Anterior cingulate cortex (tissue), 58 donors: ENCODE measurements at places on chromosomes 7 and 10.

- no peak for DNase-seq
These were observed 59.4 kb downstream of the WDR37 start for GRCh38 chr10:1115607-1115955.

DNA sequence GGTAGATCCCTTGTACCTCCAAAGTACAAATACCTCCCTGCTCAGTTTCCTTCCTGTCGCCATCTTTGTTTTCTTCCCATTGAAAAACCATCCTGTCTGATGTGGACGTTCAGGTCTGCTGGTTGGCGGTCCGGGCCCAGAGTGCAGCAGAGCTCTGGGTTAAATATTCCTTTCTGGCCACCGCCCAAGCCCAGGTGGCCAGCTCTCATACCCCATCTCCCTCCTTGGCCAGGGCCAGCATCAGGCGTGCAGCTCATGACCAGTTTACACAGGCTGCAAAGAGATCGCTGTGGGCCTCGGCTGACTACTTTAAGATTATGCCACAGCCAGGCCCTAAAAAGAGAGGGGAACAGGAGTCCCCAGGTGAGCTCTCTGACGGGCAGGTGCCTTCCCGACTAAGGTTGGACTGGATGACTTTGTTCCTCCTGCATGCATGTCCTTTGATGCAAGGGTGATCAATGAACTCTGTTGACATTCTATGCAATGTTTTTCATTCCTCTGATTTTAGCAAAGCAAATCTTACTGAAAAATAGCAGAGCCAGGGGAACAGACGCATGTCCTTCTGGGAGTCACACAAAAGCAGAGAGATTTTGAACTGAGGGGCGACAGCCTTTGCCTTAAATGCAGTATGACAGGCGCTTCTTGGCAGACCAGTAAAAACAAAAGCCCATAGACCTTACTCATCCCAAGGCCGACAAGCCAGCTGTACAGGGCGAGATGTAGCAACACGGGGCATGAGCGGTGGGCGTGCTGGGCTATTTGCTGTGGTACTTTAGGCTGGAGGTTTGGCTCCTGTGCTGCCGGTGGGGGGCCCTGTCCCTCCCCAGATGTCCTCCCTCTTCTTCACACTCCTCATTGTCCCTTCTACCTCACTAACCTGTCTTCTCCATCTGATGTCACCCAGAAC is 33.3 kb upstream of the SH2B2 start:
- no peak for DNase-seq

DNA sequence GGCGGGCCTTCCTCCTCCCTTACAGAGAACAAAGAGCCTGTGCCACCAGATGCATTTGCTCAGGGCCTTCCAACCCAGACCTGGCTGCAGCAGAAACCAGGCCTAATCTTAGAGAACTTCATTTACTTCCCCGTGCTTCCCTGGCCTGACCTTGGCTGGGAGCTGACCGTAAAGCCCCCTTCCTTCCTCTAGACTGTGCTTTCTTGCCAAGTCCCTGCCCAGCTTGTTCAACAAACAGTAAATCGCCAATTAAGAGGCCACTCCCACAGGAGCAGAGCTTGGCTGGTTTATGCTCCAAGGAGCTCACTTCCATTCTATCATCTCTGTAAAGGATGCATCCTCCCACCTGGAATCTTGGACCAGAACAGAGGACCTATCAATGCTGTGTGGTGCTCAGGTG is 110.9 kb downstream of the COL13A1 start:
- DNase-seq, result no peak

DNA sequence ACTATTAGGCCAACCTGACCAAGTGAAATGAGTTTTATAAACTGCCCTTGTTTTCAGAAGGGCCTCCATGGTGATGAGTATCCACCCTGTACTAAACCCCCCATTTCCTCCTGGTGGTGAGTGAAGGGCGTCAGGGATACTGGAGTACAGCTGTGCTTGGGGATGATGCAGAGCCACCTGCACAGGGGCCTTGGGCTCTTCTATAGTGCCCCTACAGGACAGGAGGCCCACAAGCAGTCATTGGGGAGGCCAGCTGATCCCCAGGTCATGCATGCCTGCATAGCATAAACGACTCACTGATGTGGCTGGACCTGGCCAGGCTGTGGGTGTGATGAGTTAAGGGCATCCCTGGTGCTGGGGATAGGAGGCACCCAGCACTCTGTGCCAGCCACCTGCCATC is 114.1 kb upstream of the CELF2 start:
- DNase-seq, result no peak

GRCh38 chr7:70457482-70457881 is 674.5 kb upstream of the GALNT17 start:
- DNase-seq, result no peak

DNA sequence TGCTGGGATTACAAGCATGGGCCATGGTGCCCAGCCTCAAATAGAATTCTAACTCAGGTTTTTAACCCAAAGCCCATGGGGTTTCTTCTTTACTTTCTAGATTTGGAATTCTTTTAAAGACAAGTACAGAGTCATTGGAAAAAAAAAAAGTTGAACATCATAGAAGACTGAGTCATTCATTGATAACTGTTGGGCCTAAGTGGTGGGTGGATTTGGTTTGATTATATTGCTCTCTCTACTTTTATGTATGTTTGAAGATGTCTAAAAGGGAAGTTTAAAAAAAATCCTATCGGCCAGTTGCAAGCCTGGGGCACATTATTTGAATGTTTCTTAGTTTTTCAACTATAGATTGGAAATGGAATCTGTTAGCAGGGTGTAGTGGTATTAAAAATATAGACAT is 49.7 kb downstream of the INPP5F start:
- DNase-seq, result no peak

DNA sequence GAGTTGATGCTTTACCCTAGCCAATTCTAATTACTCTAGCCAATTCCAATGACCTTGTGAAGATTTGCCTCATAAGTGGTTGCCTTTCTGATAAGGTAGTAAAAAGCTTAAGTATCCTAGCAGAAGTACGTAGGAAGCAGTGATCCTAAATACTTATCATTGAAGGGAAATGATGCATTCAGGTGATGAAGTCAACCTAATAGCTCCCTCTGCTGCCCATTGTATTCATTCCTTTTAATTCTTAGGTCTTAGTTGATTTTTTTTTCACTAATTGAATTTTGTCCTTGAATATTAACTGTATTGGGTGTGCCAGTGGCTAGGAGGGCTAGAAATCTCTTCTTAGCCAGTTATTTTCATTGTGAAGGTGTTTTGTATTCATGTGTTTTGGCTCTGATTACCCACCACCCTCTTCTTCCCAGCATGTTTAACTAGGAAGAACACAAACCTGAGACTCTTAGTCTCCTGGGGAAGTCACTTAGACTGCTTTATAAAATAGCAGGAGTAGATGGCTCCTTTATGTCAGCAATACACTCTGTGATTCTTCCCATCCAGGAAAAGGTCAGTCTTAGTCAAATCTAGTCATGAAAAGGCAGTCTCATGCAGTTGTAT is 46.3 kb downstream of the PLEKHA8 start:
- DNase-seq, result no peak

- DNase-seq, result no peak
These were observed 5.8 kb upstream of the RBM20 start for GRCh38 chr10:110638319-110638718.

DNA sequence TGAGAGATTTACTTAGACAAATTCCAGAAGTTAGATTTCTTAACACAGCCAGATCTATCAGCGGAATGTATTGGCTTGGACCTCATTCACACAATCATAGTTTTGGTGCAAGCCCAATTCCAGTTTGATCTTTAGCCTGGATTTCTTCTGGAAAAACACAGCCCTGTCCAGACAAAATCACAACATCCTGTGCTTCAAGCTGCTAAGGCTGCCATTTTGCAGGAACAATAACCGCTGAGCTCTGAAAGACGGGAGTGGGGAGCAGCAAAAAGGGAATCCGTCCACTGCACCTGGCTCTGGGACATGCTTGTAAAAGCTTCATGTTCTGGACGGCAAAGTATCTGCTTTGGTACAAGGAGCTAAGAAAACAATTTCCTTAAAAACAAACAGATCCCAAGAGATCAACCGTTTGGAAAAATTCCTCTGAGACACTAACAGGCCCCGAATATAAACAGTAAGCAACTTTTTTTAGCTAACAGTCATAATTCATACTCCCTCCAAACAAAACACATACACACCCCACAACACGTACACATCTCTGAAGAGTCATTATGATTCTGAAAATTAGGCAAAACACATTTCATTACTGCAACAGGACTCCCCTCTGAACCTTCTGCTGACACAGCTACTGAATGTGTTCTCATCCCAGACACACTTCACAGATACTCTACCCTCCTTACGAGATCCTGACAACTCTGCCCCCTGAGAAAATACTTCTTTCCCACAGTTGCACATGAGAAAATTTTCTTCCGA is 32.4 kb downstream of the ITIH5 start:
- DNase-seq, result no peak

DNA sequence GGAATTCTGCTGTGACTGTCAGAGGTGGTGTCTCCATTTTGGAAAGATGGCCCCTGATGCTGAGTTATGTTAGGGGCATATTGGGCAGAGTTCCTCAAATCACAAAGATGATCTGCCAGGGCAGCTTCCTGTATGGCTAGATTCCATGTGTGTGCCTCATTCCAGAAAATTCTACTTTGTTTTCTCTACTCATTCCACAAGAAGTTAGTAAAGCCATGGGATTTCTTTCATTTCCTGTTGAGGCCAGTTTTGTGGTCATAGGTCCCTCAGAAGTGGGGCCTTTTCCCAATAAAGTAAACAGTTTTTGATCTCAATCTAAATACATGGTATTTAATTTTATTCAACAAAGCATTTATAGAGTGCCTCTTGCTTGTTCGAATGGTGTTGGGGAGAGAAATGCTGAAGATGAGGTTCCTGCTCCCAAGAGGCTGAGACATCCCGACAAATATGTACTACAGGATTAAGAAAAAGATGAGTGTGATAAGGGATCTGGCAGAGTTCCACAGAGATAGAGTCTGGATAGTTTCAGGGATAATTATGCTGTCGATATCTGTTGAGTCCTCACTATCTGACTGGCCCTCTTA is 33.0 kb downstream of the MINDY4 start:
- no peak for DNase-seq

DNA sequence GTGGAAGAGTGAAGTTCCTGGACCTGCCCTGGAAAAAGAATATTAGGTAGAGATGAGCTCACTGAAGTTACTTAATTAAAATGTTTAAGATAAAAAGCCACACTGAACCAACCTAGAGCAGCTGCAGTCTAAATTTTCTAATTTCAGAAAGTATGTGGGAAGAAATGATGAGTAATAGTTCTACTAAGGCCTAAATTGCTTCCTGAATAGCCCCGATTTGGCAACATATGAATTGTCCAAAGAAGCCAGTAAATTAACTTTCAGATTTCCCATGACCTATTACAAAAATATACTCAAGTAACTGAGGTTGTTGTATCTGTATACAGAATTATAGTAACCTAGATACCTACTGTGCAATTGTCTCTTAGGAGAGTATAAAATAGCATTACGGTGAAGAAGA is 312.6 kb downstream of the IPMK start:
- no peak for DNase-seq

DNA sequence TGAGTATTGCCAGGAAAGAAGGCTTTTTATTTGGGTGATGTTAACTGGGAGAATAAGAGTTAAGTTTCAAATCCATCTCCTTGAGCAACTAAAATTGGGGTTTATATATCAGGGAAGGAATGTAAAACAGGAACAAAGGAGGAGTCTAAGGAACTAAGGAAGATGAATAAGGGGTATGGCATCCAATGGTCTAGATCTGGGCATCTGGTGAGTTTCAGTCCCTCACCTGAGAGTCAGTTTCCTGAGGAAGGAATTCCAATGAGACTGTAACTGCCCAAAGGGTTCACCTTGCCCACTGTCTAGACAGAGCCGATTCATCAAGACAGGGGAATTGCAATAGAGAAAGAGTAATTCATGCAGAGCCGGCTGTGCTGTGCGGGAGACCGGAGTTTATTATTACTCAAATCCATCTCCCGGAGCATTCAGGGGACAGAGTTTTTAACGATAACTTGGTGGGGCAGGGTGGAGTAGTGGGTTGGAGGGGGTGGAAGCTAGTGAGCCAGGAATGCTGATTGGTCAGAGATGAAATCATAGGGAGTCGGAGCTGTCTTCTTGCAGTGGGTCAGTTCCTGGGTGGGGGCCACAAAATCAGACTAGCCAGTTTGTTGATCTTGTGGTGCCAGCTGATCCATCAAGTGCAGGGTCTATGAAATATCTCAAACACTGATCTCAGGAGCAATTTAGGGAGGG is 188.3 kb upstream of the STK17A start:
- DNase-seq, result no peak

GRCh38 chr10:373526-374309 is 238.5 kb downstream of the ZMYND11 start:
- no peak for DNase-seq

DNA sequence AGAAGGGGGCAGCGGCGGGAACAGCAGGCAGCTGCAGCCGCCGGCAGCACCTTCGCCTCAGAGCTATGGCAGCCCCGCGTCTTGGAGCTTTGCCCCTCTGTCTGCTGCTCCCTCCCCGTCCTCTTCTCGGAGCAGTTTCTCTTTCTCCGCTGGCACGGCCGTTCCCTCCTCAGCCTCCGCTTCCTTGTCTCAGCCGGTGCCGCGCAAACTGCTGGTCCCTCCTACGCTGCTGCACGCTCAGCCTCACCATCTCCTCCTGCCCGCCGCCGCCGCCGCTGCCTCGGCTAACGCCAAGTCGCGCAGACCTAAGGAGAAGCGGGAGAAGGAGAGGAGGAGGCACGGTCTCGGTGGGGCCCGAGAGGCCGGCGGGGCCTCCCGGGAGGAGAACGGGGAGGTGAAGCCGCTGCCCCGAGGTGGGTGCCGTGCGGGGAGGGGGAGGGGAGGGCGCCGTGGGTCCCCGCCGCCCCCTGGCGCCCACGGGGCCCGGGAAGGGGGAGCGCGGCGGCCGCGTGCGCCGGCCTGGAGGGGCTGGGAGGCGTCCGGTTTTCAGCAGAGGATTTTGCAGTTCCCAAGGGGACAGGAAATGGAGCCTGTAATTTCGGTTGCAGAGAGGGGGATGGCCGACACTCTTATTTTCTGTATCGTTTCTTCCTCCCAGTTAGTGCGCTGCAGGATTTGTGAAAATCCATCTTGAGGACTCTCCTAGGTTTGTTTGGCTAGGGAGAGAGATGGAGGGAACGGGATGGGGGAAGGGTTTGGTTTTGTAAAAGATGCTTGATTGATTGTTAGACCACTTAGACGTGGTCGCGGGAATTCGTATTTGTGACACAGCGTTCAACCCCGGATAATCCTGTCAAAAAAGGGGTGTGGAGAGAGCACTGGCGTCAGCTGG is 630 bp downstream of the RSBN1L start:
- DNase-seq, result peak; percentile 80

DNA sequence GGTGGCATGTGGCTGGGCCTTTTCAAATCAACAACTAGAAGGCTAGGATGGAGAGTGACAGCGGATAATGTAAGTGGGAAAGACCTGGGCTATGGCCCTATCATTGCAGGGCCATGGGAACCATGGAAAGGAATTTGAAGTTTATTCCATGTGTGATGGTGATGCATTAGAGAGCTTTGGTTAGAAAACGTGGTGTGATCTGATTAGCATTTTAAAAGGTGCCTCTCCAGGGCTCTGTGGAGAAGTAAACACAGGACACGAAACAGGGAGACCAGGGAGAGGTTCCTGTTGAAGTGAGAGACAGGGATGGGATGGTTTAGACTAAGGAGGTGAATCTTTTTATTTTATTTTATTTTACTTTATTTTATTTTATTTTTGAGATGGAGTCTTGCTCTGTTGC is 749.5 kb downstream of the GATA3 start:
- no peak for DNase-seq
